Cortex of kidney (tissue), 1 donor: ENCODE measurements at places on chromosomes 5 and 9.

DNA sequence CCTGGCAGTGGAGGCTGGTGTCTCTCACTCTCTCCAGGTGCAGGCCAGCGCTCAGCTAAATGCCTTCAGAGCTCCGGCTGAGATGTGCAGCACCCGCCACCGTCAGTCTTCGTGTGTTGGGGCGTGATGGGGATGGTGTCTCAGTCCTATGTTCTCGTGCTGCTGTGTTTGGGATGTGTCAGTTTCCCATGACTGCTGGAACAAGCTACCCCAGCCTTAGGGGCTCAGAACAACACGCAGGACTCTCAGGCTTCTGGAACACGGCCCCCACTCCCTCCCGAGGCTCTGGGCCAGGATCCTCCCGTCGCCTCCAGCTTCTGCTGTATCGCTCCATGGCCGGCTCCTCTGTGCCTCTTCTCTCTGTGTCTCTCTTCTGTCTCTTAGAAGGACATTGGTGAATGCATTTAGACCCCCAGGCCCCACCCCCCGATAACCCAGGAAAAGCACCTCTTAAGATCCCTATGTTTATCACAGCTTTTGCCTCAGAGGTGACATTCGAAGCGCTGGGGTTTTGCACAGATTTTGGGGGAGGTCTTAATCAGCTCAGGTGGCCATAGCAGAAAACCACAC is 9.6 kb upstream of the CEP72 start:
- no peak for DNase-seq

GRCh38 chr5:121731377-121731776 is 120.3 kb upstream of the FTMT start:
- no peak for DNase-seq

GRCh38 chr9:33225319-33226147 is 14.4 kb upstream of the SPINK4 start:
- no peak for DNase-seq

DNA sequence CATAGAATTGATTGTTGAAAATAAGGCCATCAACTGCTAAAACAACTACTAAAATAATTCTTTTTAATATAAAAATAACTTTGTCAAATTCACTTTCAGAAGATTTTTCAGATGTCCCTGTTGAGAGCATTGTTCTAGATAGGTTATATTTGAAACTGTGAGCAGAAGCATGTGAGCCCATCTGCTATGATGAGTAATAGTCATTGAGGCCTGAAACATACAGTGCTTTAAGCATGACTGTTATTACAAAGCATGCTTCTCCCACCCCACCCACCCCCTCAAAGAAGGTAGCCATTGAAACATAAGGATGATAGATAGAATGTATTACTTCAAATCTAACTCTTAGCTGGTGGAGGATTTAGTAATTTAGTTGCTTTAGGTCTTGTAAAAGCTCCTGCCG is 86.0 kb downstream of the UHRF2 start:
- no peak for DNase-seq

DNA sequence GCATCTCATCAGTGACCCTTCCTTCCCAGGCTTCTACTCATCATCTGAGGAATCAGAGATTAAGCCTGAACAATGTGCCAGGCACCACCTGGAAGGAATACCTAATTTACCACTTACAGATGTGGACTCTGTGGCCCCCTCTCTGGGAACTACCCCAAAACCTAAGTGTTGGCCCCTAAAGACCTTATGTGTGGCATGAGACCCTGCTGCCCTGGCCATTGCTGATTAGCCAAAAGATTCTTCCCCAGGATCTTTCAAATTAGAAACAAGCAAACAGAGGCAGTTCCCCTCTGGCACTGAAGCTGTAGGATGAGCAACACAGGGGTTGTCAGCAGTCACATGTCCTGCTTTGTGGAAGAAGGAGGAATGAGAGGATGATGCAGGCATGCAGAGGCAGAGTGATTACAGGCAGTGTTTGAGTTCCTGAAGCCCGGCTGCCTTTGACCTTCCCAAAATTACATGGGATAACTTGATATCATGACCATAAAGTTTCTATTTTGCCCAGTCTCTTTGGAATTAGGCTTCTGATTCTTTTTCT is 10.6 kb downstream of the SPINK4 start:
- DNase-seq, result no peak

DNA sequence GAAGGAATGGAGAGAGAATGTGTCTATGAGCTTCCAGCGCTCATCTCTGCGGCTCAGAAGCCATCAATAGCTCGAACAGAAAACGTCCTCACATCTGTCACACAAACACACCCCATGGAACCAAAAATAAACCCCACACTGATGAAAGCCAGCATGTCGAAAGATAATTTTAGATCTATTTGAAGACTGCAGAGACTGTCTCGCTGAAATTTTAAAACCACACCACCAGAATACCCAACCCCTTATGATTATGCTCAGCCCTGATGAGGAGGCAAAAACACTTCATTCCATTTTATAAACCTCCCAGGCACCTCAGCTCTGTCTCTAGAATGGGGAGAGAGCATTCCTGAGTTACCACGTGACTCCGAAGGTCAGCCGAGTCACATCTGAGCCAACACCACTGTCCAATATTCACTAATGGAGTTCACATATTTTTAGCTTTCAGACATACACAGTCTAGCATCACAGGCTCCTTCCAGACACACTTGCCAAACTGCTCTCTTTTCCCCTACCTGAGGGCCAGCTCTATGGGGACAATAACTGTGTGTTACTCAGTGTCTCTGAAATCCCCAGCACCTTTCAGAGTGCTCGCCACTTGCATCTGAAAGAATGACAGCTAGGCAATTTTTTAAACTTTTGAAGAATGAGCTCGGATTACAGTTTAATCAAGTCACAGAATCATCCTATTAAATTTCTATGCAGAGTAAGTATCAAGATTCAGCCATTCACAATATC is 63.2 kb downstream of the SERINC5 start:
- no peak for DNase-seq
